AML-193 (cell line): ENCODE measurements at places on chromosomes 12 and 14.

DNA sequence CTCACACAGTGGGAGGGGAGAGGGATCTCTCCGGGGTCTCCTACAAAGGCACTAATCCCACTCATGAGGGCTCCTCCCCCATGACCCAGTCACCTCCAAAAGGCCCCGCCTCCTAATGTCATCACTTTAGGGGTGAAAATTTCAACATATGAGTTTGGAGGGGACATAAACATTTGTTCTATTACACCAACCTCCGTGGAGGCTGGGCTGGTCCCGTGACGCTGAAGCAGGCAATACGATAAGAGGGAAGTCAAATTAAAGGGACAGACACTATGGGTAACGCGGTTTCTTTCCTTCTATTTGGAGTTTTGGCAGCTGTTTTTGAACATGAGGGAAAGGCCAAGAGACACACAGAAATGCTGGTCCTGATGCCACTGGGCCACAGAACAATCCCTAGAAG is 175.7 kb upstream of the VASH1 start:
- no peak for DNase-seq

- peak; percentile 66 for DNase-seq
These were observed 420 bp upstream of the ANKLE2 start for GRCh38 chr12:132761921-132762583.

GRCh38 chr12:130706885-130707570 is 9.1 kb downstream of the RIMBP2 start:
- no peak for DNase-seq

DNA sequence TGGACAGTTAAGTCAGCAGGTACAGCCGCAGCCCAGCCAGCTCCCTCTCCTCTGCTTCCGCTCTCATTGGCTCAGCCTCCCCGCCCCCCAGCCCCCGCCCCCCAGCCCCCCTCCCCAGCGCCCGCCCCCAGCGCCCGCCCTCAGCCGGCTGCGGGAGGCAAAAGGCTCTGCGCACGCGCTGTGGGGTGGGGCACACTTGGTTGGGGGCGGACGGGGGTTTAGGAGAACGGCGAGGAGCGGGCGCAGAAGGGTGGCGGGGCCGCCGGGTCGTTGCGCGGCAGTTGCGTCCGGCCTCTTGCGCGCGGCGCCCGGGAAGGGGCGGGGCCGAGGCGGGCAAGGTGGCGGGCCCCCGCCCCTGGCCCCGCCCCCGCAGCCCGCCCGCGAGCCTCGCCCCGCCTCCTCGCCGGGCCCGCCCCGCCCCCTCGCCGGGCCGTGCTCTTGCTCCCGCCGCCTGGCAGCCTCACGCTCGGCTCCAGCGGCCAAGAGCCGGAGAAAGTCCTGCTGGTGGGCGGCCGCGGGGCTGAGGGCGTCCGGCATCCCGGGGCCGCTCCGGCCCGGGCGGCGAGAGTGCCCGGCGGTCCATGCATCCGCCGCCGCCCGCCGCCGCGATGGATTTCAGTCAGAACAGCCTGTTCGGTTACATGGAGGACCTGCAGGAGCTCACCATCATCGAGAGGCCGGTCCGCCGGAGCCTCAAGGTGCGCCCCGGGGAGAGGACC is at the start of gene PPP4R4:
Gene PPP4R4, plus strand, starts transcription at position 438 of the 719 bp plus-strand sequence. Its CDS starts 144 bp downstream, at position 582.
- DNase-seq = peak; percentile 78

GRCh38 chr12:26493656-26494055 is 298.3 kb downstream of the SSPN start:
- DNase-seq = no peak

DNA sequence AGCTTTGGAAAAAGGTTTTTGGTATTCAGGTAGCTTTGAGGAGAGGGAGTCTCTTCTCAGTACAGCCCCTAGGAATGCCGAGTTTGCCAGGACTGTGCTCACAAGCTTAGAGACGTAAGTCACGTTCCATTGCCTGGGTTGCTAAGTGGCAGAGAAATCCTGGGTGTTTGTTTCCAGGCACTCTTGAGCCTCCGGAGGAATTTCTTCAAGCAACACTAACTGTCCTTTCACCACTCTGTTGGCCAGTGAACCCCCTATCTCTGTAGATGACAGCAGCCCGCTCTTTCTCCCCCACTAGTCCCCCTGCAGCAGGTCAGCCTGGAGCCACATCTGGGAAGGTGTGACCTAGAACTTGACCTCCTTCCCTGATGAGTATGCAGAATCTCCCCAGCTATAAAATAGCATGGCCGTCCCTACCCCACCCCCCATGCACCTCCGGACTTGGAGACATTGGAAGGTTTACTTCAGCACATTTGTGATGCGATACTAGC is 162.7 kb downstream of the ZFP36L1 start:
- no peak for DNase-seq
